Midbrain (tissue), 1 donor: ENCODE measurements at places on chromosomes 6 and 20.

GRCh38 chr20:62782893-62783278, 13.4 kb upstream of the MRGBP start:
- no peak for DNase-seq

GRCh38 chr6:137792160-137793033, 74.7 kb upstream of the TNFAIP3 start:
- no peak for DNase-seq

DNA sequence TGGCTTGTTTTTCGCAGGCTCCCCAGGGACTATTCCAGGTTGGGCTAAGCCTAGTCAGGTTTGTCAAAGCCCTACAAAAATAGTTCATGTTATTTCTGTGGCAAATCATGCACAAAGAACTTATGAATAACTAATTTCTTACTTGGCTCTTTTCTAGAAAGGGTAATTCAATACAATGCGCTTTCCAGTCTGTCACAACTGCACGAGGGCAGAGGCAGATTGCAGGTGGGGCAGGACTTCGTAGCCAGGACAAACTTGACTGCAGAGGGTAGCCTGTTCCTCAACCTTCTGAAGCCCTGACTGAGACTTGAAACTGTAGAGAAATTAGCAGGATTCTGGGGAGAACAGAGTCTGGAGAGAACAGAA, 253.5 kb downstream of the QKI start:
- DNase-seq, result no peak

DNA sequence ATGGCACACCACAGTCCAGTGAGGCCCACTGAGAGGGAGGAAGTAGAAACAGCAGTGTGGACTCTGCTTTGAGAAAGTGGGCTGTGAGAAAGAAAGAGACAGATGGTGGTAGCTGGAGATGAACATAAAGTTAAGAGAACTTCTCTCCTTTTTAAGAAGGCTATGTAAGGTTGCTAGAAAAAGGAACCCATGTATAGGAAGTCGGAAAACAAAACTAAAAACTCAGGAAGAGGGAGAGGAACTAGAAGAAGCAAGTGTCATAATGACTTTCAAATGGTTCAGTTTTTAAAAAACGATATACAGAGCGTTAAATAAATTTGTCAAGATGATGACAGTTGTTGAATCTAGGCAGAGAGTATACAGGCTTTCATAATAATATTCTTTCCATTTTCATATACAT, 25.4 kb upstream of the GMNN start:
- DNase-seq, result no peak

GRCh38 chr6:70371454-70372105, 41.7 kb upstream of the FAM135A start:
- DNase-seq, result peak; percentile 55

- no peak for DNase-seq
These were observed 20.6 kb upstream of the SLC9A8 start for GRCh38 chr20:49792006-49792405.

- no peak for DNase-seq
These were observed 52.4 kb downstream of the L3MBTL3 start for GRCh38 chr6:130070792-130071191.

GRCh38 chr6:2378046-2378657, 132.7 kb upstream of the GMDS start:
- DNase-seq, result no peak

DNA sequence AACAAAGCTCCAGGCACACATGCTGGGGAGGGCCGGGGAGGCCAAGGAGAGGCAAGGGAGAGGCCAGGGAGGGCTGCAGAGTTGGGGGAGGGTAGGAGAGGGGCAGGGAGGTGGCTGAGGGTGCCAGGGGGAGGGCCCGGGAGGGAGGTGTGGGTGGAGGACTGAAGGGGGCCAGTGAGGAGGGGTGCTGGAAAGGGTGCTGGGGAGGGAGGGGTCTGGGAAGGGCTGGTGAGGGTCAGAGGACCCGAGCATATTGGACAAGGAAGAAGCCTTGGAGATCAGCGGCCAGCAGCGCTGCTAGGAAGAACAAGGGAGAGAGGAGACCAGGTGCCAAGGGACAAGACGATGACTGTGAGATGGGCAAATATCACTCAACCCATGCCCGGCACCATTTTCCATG, 49.7 kb upstream of the GPR31 start:
- no peak for DNase-seq

GRCh38 chr20:33181482-33182093, 13.6 kb downstream of the BPIFA2 start:
- DNase-seq, result no peak

DNA sequence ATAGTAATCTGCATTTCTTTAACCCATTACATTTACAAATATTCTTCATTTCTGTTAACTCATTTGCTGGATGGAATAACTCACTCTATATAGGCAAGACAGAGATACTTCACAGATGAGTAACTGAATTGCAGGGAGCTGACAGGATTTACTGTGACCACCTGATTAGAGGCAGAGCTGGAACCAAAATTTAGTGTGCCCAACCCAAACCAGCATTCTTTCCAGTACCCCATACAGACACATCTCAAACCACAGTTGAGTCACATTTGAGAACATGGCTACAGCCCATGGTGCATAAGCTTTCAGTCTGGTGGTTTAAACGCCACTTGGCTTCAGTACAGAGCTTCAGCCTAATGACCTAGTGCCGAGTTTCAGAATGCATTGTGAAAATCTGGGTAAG, 138.4 kb upstream of the TENT5A start:
- no peak for DNase-seq

- no peak for DNase-seq
These were observed 149.1 kb downstream of the ZNF217 start for GRCh38 chr20:53444401-53445149.

GRCh38 chr6:7617801-7618764, 28.1 kb downstream of the SNRNP48 start:
- no peak for DNase-seq

DNA sequence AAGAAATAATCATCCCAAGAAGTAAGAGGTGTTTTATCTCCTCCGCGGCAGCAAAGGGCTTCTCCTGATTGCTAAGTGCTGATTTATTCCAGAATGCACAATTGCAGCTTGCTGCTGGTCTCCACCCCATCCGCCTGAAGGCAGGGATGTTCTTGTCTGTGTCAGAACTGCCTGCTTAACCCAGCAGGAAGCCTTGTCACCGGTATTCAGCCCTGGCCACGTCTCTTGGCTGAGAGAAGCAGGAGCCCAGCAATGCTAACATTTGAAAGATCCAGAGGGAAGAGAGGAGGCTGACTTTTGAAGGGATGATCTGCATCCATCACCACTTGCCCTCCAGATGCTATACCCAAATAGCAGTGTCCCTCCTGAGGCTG, 4.2 kb downstream of the SCML4 start:
- DNase-seq, result no peak

DNA sequence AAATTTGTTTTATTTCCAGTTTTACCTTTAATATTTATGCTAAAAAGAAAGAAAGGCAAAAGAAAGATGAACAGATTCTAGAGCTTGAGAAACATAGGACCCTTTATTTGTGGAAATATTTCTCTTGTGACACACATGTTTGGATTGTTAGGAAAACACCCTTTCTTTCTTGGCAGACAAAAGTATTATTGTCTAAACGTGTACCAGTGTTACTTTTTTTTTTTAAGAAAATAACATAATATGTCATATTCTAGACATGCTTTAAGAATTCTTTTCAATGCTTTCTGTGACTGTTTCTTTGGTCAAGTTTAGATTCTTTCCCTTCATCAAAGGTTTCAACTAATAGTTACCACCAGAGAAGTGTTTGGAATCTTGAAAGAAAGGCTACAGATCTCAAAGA, 183.4 kb upstream of the CNR1 start:
- DNase-seq, result no peak

DNA sequence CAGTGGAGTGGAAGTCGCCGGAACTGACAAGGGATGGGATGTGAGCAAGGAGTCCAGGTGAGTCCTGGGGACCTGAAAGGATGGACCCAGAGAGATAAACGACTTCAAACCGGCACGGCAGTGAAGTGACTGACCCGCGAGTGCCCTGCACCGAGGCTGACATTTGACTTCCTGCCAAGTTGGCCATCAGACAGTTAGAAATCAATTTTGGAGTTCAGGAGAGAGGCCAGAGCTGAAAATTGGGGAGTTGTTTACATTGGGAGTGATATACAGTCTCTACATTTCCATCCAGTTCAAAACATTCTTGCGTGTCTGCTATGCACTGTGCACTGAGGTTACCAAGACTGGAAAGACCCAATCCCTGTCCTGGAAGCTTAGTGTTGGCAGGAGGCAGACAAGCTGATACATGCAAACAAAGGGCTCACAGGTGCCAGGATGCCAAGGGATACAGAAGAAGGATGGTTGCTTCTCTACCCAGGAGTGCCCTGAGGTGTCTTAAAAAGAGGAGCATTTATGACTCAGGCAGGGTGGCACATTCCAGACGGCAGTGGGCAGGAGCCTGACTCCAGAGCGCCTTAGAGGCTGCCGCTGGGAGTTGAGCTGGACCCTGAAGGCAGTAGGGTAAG, 186.6 kb downstream of the MTHFD1L start:
- no peak for DNase-seq

DNA sequence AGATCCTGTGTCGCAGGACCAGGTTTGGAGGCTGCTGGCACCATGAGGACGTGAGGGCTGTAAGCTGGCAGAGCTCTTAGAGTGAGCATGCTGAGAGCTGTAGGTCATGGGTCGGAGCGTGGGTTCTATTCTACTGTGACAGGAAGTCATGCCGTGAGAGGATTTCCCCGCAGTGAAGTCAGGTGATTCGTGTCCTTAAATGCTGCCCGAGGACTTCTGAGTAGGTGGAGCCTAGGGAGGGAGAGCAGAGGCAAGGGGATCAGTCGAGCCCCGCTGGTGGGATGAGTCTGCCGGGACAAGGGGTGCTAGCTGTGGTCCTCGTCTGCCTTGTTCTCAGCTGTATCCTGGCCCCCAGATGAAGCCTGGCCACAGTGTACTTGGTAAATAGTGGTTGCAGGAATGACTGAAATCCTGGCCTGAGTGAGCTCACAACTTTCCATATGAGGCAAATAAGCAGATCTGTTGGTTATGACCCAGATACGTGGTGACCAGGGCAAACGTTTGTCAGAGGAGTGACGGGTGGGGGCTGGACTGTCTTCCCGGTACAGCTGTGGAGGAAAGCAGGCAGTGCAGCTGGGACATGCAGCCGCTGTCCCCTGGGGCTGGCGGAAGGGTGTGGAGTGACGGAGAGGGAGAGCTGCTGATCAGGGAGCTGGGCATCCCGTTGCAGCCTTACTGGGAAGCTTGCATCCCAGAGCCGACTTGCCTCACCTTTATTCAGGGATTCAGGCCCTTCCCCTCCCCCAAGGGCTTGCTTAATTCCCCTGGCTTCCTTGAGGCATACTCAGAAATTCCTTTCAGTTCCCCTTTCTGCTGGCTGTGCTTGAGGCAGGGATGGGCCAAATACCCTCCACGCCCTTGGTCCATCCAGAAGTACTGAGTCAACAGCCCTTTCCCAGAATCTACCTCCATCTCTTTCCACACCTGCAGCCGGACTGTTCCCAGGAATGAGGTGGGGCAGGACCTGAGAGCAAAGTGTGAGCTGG, 250.9 kb upstream of the RREB1 start:
- peak; percentile 22 for DNase-seq

- no peak for DNase-seq
These were observed 96.7 kb downstream of the BACH2 start for GRCh38 chr6:90199900-90200299.

DNA sequence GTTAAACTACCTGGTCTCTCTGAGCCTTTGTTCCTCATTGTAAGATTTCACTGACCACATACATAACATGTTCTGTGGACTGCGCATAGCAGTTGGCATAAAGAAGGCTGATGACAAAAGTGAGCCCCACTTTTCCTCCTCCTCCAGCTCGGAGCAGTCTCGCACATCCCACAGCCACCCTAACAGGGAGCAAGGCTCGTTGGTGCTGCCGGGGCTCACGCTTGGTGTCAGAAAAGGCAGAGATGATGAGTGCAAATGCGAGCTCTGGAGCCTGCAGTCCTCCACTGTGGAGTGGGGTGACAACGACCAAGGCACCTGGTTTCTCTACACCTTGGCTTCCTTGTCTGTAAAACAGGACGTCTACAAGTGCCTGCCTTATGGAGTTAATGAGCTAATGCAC, 9.7 kb downstream of the TGM3 start:
- DNase-seq, result no peak

DNA sequence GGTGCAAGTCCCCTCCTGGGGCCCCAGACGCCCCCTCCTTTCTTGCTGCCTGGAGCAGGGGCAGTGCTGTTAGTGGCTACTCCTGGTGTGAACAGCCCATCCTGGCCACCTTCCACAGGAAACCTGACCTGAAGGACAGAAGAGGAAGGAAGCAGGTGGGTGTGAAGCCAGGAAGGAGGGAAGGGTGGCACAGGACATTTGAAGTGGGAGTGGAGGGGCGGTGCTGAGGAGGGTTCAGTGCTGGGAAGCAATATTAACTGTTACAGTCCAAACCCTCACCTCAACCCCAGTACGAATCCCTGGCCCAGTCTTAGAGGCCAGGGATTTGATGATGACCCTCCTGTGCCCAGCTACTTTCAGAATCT, 766 bp downstream of the PRICKLE4 start:
- DNase-seq, result no peak

DNA sequence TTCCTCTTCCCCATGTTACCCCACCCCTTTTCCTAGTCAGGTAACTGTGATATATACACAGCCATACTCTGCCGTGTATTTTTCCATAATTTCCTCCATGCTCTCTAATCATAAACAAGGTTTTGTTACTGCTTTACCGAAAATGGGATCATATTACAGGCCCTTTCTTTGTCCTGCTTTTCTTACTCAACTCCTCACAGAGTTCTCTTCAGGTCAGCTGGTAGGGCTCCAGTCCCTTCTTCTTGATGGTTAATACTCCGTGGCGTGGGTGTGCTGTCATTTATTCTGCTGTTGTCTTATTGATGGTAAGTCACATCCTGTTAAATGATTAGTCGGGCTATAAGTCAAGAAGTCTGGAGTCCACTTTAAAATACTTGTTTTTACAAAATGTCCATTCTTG, 24.9 kb upstream of the PI16 start:
- no peak for DNase-seq

DNA sequence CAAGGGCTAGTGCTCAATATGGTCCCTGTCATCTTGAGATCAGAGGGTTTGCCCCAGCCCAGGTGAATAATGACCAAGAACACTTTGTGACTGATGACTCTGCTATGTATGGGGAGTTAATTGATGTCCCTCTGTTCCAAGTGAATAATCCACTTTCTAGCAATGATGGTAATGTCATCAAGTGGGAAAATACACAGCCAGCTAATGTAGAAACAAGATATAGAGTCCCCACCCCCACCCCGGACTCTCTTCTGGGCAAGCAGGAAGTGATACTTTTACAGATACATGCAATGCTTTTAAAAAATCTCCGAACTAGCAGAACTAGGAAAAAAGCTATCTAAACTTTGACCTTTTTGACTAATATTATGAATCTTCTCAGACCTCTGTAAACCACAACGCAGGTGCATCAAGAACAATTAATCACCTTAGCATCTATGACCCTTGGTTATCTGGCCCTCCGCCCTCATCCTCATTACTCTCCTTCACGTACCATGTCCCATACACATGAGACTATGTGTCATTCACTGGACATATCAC, 30.5 kb downstream of the CNR1 start:
- DNase-seq, result no peak
